A172 (cell line): ENCODE measurements at places on chromosomes 12 and 14. TPM values are rescaled to one million over a fixed set of nuclear protein-coding genes. Genes with fewer than 3 reads are reported as not detected.

APOLD1 gene
- 3.3 and 3.5 TPM in 2 replicates for total RNA-seq

AICDA gene
- total RNA-seq: not detected in 2 replicates

CATSPERB gene
- not detected in 2 replicates for total RNA-seq

CTSG gene
- not detected in 2 replicates for total RNA-seq

GRCh38 chr12:53984901-53985691 lies at the start of gene HOXC10:
Gene HOXC10 (plus strand): TSS chr12:53985146. CDS start chr12:53985260, 114 bp downstream.
- peak; percentile 92 for DNase-seq

DNA sequence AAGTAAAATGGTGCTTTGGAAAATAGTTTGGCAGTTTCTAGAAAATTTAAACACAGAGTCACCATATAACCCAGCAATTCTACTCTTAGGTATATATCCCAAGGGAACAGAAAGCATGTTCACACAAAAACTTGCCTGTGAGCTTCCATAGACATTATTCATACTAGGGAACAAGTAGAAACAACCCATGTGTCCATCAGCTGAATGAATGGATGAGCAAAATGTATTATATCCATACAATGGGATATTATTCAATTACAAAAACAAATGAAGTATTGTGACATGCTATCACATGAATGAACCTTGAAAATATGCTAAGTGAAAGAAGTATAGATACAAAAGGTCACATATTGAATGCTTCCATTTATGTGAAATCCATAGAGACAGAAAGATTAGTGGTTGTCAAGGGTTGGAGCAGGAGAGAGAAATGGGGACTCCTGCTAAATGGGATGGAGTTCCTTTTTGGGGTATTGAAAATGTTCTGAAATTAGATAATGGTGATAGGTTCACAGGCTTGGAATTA lies 7.9 kb downstream of the SLC10A1 start:
- no peak for DNase-seq
